ENCODE measurements at places on chromosomes 7 and 10.

GRCh38 chr7:51645702-51646298 lies 329.2 kb upstream of the COBL start:
- no peak for DNase-seq

DNA sequence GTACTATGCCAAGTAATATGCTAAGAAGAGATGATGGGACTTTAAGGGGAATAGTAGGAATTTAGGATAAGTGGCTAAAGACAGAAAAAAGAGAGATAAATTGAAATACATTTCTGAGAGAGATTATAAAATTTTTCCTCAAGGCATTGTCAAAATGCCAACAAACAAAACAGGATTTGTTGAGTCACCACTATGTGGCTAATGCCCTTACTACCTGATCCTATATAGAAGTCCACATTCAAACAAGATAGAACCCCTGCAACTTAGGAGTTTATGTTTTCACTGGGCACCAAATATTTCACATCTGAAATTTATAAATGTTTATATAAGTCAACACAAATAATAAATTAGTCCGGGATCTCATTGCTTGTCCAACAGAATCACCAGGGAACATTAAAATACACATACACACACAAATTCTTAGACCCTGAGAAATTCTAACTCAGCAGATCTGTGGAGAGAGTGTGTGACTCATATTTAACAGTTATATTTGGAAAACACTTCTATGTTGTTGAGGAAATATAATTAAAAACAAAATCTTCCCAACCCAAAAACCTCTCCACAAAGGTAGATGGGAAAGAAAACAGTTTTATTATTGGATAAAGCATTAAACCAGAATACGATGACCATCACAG lies 154.3 kb downstream of the PPP1R3A start:
- no peak for DNase-seq

- no peak for DNase-seq
Observed at GRCh38 chr7:69663911-69664832, 65.9 kb downstream of the AUTS2 start.

GRCh38 chr7:26078437-26079336 lies 73.3 kb upstream of the NFE2L3 start:
- peak; percentile 66 for DNase-seq

DNA sequence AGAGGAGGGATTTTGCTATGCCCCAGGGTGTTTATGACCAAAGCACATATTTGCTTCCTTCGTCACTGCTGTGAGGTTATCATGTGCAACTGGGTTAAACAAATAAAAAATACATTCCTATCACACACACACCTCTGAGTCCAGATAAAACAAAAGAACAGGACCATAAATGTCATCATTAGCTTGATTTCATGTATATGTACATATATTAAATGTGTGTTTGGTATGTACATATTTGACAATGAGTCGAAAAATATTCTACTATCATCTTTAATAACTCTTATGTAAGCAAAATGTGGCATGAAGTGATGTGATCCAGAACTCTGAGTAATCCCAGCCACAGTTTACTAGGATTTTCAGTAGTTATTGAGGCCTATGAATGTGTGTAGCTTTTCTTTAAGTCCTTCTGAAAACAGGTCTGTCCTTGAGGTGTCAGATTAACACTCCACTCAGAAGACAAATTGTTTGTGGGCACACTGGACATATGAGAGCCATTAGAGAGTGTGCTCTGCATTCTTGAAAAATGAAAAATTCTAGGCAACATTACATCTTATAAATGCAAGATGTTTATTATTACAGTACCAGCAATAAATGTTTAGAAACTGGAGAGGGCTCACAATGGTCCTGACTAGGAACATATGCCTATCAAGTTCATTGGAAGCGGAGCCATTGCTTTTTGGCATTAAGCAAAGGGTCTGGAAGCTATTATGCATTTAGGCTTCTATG lies 335.1 kb upstream of the SEMA3A start:
- no peak for DNase-seq

DNA sequence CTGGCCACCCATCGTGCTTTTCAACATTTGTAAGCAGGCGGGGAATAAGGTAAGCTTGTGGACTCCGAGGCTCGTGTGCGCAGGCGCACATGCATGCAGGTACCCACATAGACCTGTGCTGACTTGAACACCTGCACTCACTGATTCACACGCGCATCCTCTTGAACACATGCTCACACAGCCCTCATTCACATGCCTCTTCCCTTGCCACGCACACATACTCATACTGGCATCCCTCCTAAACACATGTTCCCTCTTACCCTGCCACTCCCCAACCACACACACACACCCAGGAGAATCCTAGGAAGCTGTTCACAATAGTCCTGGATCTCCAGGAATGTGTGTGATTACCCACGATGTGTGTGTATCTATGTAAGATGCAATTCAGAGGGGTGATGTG lies 44.1 kb upstream of the LBX1 start:
- no peak for DNase-seq

GRCh38 chr7:33711231-33712019 lies 193.9 kb upstream of the BMPER start:
- no peak for DNase-seq

DNA sequence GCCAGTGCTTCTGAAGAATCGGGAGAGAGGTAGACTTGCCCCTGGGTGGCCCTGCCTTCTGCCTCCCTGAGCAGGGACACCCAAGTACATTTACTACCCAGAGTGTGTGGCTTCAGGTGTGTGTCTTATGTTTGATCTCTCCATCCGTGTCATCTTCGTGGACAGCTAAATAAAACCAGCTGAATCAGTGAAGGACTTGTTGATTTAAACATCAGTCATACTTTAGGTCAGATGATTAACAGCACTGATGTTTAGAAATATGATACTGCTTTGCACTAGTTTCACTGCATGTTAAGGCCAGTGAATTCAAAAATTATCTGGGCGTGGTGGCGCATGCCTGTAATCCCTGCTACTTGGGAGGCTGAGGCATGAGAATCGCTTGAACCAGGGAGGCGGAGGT lies 4.0 kb downstream of the MTG1 start:
- no peak for DNase-seq

- no peak for DNase-seq
Observed at GRCh38 chr10:3010334-3010733, 57.0 kb upstream of the PFKP start.

- DNase-seq: no peak
Observed at GRCh38 chr10:12319076-12319475, 30.3 kb upstream of the CAMK1D start.

DNA sequence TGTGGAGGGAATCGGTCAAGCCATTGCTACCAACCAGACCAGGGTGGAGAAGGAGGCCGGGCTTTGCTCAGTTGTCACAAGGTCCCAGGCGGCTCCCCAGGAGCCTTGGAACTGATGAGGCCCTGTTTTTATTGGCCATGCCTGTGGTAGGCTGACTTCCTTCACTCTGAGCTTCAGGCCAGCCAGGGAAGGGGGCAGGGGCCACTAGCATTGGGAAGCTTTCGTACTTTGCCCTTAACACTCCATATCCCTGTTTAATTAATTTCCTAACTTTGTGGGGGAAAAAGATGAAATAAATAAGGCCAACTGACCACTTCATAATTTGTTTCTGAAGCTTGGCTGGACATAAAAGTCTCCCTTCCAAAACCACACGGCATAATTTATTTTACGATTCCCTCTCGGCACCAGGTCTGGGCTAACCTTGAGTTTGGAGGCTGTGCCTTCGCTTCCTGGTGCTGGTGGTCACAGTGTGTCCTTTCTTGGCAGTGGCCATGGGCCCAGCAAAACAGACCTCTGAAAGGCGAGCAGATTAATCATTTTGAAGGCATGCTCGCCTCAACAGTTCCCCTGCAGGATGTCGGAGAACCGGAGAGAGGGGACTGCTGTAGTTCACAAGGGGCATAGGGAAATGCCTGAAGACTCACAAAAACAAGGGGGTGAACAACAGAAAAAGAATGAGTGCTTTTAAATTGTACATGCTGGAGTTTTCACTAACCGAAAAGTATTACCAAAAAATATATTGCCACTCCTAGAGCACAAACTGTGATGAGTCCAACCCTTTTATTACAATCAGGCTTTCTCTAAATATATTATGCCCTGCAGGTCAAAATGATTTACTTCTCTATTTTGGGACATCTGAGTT lies 966.0 kb downstream of the LRMDA start:
- DNase-seq: no peak

GRCh38 chr7:93055543-93056107 lies 62.2 kb downstream of the SAMD9 start:
- DNase-seq: no peak

DNA sequence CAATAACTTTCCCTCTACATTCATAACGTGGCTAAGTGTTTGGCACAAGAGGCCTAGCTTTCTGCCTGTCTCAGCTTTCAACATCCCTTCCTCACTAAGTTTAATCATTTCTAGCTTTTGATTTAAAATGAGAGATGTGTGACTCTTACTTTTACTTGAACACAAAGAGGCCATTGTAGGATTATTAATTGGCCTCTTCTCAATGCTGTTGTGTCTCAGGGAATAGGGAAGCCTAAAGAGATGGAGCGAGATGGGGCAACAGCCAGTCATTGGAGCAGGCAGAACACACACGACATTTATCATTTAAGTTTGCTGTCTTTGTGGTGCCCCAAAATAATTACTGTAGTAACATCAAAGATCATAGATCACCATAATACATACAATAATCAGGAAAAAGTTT lies 167.1 kb upstream of the TRIM24 start:
- no peak for DNase-seq

DNA sequence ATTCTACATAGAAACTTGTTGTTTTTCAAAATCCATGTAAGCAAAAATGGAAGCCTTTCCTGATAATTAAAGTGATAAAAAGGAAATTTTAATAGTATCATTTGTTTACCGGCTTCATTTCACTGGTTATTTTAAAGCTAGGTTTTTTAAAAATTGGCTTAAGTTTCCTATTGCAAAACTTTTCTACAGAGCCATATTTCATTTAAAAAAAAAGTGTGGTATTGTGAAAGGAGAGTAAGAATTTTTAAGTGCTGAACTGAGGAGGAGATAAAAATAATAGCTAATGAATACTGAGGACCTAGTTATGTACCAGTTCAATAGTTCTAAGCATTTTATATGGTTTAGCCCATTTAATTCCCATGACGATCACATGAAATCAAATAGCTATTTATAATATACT lies 172.2 kb upstream of the COL1A2 start:
- DNase-seq: no peak

GRCh38 chr10:100600218-100600617 lies 64.5 kb downstream of the HIF1AN start:
- no peak for DNase-seq

DNA sequence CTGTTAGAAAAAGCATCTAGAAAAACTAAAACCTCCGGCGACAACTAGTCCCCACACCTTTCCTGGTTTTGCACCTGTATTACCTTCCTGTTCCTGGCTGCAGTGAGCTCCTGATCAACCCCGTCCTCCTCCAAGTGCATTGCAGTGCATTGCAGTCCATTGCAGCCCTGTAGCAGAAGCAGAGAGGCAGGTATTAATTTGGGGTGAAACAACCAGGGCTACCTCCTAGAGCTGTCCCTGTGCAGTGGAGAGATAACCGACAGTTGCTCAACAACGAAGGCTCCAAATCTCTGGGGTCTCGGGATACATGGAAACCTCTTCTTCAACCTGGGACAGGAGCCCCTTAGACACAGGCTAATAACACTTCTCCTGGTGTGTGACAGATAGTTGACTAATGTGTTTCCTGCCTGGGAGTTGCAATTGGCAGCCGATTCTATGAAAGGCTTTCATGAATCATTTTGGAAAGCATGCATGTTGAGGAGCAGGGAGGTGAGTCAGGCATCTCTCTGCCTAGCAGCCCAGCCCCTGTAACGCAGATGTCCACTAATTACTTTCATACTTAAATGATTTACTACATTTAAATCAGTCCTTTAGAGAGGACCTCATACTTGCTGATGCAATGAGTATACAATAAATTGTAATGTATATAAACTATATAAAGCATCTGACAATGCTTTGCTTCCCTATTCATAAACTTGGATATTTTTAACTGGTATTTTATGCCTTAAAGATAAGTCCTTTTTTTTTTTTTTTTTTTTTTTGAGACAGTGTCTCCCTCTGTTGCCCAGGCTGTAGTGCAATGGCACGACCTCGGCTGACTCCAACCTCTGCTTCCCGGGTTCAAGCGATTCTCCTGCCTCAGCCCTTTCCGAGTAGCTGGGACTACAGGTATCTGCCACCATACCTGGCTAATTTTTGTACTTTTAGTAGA lies 59.0 kb downstream of the PRR15 start:
- no peak for DNase-seq

DNA sequence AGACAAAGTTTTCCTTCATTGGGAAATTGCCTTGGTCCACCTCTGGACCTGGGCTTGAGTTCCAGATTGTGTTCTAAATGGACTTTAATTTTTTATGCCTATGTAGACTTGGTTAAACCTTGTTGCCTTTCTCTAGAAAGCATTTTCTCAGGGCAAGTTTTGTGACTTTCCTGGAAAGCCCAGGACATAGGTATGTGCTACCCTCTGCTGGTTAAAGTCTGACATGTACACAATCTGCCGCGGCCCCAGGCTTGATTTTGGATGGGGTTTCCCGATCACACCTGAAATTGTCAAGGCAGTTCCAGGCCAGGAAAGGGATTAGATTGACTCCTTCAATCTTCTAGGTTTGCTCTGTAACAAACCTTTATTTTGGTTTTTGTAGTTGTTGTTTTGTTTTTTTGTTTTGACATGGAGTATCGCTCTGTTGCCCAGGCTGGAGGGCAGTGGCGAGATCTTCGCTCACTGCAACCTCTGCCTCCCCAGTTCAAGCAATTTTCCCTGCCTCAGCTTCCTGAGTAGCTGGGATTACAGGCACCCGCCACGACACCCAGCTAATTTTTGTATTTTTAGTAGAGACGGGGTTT lies 14.1 kb upstream of the AKR1B10 start:
- no peak for DNase-seq

DNA sequence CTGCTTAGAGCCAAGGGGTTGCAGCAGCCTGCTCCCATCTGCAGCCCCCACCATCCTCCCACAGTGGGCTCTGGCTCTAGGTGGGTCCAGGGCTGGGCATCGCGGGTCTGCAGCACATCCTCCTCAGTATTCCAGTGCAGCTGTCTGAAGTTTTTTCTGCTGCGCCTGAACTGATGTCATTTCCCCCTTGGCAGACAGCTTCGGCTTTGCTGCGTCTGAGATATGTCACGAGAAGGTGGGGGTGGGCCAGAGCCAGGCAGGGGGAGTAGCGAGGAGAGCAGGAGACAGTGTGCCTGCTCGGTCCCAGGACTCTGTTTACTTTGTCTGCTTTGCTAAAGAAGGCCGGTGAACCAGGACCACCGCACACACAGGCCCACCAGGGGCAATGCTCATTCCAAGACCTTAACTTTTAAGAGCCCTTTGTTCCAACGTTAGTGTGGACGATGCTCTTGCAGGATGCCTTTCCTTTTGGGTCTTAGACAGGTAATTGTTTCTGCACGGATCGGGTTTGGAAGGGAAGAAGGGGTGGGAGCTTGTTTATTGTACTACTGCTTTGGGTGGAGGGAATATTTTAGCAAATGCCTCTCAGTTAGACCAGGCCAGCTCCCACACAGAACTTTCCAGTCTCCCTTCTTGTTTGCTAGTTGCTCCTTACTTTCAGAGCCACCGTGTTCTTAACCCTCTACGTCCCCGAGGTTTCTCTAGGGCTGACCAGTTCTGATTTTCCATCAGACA lies 32.4 kb downstream of the WBP1L start:
- peak; percentile 90 for DNase-seq

Measured in left forelimb (tissue), 1 donor.